ENCODE measurements at places on chromosomes 7 and 10. TPM values are rescaled to one million over a fixed set of nuclear protein-coding genes. Genes with fewer than 3 reads are reported as not detected.

LRRN3 gene
- 0.26 TPM for total RNA-seq

TFEC gene
- 0.32 TPM for total RNA-seq

GNAT3 gene
- total RNA-seq: not detected

AKR1C1 gene
- 264 TPM for total RNA-seq

NODAL gene
- not detected for total RNA-seq

LRRC18 gene
- not detected for total RNA-seq

MMRN2 gene
- 5.2 TPM for total RNA-seq

GLRX3 gene
- total RNA-seq: 101 TPM

EN2 gene
- not detected for total RNA-seq

ASIC3 gene
- total RNA-seq: 0.13 TPM

BRAT1 gene
- 16.1 TPM for total RNA-seq

COG5 gene
- 50.4 TPM for total RNA-seq

RAB19 gene
- 0.22 TPM for total RNA-seq

CPA2 gene
- 0.43 TPM for total RNA-seq

AKR1C4 gene
- not detected for total RNA-seq

ZNF365 gene
- 2.6 TPM for total RNA-seq

EBF3 gene
- total RNA-seq: 8.4 TPM

HMX3 gene
- total RNA-seq: 0.11 TPM

SPDYE5 gene
- total RNA-seq: 0.13 TPM

HYAL4 gene
- not detected for total RNA-seq

MPP7 gene
- 9.9 TPM for total RNA-seq

HOXA1 gene
- 0.65 TPM for total RNA-seq

TMEM254 gene
- total RNA-seq: 15.4 TPM

TAS2R4 gene
- 3.8 TPM for total RNA-seq

RADIL gene
- 1.0 TPM for total RNA-seq

ITGA8 gene
- not detected for total RNA-seq

PLAC9 gene
- total RNA-seq: 25.4 TPM

VAX1 gene
- total RNA-seq: not detected

BLNK gene
- total RNA-seq: 0.65 TPM

Data from articular chondrocyte of knee joint (primary cell).